ENCODE measurements at places on chromosomes 12 and 14. TPM values are rescaled to one million over a fixed set of nuclear protein-coding genes. Genes with fewer than 3 reads are reported as not detected.

Gene HOXC10
- not detected for total RNA-seq

Gene CMA1
- total RNA-seq = not detected

Gene HOXC9
- total RNA-seq = not detected

DNA sequence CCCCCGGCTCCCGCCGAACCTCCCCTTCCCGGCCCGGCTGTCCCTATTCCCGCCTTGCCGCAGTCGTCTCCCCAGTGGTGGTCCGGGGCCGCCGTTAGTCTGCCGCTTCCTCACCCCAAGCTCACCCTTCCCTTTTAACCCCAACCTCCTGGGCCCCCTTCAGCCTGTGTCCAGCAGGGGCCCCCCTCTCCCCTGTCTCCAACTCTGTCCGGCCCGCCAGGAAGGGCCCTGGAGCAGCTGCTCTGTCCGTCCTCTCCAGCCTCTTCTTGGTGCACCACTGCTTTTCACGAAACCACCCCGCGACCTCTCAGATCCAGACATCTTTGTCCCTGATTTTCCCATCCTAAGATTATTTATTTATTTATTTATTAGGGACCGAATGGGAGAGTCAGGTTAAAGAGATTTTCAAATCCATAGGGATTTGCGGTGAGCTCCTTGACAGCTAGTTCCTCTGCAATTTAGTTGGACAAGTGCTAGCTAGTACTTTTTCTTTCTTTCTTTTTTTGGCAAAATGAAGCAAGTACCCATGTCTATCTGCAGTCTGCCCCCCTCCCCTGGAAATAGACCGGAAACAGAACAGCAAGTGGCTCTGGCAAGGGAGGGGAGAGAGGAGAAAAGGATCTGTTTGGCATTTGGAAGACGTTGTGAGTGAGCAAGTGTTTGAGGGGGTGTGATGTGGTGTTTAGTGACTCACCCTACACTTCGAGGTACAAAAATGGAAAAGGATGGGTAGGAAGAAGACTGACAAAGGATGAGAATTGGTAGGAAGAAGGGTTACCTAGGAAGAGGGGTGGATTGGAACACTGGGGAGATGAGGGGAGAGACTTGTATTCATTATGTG lies 632 bp downstream of the UBR7 start:
- H3K27ac ChIP-seq = peak overlapping the region; percentile 39
- peak; percentile 77 for DNase-seq
- peaks cover 60% of the 10 kb centered on the region for H3K4me1 ChIP-seq
- no peaks in the 10 kb centered on the region for H3K27me3 ChIP-seq
- H3K4me3 ChIP-seq = peak overlapping the region; percentile 98
- H3K36me3 ChIP-seq = peaks cover 28% of the 10 kb centered on the region

- no peak for DNase-seq
- no peak overlapping the region for H3K27ac ChIP-seq
- H3K36me3 ChIP-seq = peaks cover 16% of the 10 kb centered on the region
- no peak overlapping the region for H3K4me3 ChIP-seq
These were observed 126.8 kb upstream of the PZP start for GRCh38 chr12:9334964-9335363.

- no peaks in the 10 kb centered on the region for H3K27me3 ChIP-seq
- no peak for DNase-seq
- no peak overlapping the region for H3K27ac ChIP-seq
- no peaks in the 10 kb centered on the region for H3K4me1 ChIP-seq
- no peaks in the 10 kb centered on the region for H3K36me3 ChIP-seq
These were observed 213.0 kb downstream of the ADGRD1 start for GRCh38 chr12:131166717-131167116.

DNA sequence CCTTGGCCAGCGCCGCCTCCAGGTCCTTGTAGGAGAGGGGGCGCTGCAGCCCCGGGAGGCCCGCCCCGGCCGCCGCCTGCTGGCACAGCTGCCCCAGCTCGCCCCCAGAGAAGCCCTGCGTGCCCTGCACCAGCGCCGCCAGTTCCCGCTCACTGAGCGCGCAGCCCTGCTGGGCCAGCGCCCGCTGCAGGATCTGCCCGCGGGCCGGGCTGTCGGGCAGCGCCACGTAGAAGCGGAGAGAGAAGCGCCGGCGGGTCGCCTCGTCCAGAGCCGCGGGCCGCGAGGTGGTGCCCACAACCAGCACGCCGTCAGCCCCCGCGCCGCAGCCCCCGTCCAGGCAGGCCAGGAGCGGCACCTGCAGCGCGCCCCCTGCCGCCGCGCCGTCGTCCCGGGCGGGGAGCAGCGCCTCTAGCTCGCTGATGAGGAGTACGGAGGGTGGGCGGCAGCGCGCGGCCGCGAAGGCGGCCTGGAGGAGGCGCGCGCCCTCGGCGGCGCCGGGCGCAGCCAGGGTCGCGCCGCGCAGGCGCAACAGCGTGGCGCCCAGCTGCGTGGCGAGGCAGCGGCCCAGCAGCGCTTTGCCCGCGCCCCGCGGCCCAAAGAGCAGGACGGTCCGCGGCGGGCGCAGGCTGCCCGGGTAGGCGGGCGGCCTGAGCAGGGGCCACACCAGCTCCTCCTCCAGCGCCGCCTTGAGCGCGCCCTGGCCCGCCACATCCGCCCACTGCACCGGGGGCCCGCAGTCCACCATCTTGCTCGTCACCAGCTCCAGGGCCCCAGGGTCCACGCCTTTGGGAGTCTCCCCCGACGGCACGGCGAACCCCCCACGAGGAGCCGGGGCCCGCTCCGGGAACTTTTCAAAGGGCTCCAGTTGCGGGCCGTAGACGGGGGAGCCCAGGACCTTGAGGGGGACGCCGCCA lies 27.7 kb downstream of the FIGNL2 start:
- no peak overlapping the region for H3K27ac ChIP-seq
- DNase-seq = peak; percentile 72
- peak overlapping the region; percentile 54 for H3K4me3 ChIP-seq
- H3K4me1 ChIP-seq = no peaks in the 10 kb centered on the region

Gene ACOT4
- total RNA-seq = 5.4 TPM

DNA sequence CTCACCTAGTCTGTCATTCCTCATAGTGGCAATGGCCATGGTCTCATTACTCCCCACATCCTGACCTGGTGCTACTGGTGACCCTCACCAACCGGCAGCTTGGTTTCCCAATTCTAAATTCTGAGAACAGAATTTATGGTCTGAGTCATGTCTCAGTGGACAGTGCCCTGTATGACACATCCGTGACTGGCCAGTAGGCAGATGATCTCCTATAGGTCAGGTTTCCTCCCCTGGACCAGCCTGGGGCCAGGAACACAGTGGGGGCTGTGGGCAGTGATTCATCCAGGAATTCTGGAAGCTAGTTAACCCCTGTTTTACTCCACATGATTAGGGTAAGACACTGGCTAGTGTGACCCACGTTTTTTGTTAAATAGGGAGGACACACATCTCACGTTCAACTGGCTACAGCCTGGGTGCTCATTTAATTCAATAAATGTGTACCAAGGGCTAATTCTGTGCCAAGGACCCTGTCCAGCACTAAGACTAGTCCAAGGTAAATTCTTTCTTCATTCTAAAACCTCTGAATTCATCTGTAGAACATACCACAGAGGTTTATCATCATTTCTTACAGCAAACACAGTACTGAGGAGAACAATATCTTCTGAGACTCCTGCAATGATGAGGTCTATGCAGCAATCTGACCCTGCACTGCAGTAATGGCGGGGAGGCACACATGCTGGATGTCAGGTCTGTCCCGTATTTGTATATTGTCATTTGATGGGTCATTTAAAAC lies 249.6 kb upstream of the TBX3 start:
- DNase-seq = no peak
- no peak overlapping the region for H3K4me3 ChIP-seq
- H3K36me3 ChIP-seq = no peaks in the 10 kb centered on the region
- H3K27me3 ChIP-seq = no peaks in the 10 kb centered on the region
- H3K4me1 ChIP-seq = no peaks in the 10 kb centered on the region

DNA sequence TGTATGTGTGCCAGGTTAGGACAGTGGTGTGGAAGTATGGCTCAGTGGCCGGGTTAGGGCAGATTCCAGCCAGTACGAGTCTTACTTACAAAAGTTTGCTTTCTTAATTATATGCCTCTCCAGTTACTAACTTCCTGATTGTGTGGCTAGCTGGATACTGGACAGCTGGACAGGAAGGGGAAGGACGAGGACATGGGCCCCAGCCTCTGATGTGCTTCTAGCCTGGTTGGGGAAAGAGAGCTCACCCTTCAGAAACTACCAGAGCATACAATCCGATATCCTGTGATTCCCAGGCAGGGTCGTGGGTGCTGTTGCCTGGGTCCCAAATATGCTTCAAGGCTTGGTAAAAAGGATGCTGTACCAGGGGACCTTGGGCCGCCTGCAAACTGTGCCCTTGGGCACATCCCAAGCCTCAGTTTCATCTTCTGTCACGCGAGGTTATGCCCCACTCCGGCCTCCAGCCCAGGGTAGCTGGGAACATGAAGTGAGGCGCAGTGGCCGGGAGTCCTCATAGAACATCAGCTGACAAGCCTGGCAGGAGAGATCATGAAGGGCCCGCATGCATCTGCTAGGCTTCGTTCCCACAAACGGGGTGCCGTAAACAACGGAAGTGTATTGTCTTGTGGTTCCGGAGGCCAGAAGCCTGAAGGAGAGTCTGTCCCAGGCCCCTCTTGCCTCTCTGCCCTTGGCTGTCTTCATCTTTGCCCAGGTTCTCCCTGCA lies 23.2 kb upstream of the RIN3 start:
- H3K27me3 ChIP-seq = no peaks in the 10 kb centered on the region
- no peak for DNase-seq
- no peak overlapping the region for H3K4me3 ChIP-seq
- H3K36me3 ChIP-seq = no peaks in the 10 kb centered on the region
- H3K4me1 ChIP-seq = no peaks in the 10 kb centered on the region

Data from Karpas-422 (cell line).